ENCODE measurements at places on chromosomes 2 and 18.

DNA sequence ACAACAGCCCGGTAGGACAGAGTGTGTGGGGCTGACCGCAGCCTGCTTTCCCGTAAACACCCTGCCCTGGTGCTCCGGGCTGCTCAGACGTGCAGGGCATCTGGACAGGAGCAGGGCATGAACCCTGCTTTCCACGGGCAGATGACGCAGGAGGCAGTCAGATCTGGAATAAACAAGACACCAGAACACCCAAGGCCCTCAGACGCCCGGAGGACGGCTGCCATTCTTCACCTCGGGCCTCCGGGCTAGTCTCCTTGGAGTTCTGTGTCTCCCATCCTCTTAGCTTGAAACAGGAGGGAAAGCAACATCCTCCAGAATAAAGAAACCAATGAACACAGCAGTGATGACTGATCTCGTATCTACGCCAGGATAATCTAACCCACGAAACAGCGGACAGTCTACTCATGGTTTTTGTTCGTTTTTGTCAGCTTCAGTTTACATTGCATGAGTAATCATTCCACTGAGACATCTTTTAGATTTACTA is 7.3 kb downstream of the PXDN start:
- no peak for DNase-seq

DNA sequence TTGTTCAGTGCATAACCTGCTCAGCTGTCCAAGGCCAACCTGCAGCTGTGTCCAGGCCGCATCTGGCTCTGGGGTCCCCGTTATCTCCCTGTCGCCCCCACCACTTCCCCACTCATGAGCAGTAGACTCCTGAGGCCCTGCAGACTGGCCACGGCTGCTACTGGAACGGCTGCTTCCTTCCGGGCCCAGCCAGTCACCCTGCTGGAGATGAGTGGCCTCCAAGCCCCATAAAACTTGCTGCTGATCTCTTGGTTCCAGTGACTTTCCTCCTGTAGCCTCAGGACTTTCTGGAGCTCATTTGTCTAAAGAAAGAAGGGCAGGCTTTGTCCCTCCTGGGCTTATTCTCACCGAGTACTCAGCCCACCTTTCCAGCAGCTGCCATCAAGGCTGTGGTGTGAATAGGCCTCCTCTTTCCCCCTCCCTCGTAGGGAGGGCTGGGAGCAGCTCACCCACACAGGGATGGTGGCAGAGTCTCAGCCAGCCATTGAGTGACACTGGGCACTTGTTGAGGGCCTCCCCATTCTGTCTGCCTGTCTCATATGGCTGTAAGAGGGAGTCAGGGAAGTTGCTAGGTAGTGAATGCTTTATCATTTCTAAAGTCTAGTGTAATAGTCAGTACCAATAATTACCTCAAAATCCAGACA is 257.3 kb downstream of the MYCN start:
- no peak for DNase-seq

DNA sequence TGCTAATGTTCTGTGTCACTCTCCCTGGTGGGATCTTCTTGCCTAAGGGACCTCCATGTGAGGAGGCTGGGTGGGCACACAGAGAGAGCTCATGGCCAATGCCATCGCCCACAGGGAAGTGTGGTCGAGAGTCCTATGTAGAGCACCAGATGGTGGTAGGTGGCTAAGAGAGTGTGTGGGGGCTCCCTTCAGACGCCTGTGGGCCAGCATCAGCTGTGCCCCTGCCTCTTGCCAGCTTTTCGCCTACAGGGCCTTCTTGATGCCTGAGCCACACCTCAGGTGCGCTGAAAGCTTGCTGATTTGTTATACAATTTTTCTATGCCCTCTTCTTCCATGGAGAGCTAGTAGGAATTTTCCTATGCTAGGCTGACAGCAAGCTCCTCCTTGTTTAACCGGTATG is 38.3 kb downstream of the LRRTM1 start:
- no peak for DNase-seq

- no peak for DNase-seq
Measured at GRCh38 chr2:108970369-108970768, 18.7 kb downstream of the EDAR start.

DNA sequence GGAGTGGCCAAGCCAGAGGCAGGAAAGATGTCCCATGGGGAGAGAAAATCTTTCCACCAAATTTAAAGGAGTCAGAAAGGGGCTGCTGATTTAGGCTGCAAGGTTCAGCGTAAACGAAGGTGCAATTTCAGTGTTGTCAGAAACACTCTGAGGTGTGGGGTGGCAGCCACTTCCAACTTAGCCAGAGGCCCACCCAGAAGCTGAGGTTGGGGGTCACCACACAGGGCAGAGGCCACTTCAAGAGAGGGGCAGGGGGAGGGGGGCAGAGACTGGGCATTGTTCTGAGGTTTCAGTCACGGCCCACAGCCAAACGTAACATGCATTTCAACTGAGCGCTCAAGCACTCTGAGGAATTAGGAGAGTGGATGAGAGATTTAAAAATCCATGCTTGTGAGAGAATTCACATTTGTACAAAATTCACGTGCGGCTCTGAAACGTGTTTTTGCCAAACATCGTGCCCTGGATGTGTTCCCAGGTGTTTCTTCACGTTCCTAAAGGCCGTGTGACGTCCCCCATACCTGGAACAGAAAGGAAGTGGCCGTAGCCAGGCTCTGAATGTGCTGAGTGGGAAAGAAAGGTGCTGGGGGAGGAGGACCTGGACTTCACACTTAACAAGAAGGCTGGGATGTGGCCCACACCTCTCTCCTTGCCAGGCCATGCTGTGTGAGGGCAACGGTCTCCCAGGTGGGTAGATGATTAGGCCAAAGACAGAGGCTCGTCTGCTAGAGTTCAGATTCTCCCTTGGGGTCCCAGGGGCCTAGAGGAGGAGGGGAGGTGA is 19.5 kb upstream of the BOK start:
- no peak for DNase-seq

DNA sequence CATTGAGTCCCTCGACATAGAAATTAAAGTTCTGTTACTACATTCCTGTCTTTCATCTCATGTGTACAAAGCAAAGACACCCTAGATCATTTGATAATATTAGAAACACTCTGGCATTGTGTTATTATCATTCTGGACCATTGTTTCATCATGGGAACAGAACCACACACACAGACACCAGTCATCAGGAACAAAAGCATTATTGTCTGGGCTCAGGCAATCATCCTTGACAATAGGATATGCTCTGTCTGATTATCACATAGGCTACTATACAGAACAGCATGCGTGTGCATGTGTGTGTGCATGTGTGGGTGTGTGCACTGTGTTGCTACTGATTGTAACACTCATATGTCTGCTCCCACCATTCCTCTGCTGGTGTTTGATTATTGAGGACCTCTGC is 242.5 kb downstream of the SH3BP4 start:
- DNase-seq, result no peak

GRCh38 chr2:37500031-37500430 is 155.6 kb downstream of the QPCT start:
- DNase-seq, result no peak

GRCh38 chr2:152050341-152050740 is 48.5 kb downstream of the CACNB4 start:
- DNase-seq, result no peak

DNA sequence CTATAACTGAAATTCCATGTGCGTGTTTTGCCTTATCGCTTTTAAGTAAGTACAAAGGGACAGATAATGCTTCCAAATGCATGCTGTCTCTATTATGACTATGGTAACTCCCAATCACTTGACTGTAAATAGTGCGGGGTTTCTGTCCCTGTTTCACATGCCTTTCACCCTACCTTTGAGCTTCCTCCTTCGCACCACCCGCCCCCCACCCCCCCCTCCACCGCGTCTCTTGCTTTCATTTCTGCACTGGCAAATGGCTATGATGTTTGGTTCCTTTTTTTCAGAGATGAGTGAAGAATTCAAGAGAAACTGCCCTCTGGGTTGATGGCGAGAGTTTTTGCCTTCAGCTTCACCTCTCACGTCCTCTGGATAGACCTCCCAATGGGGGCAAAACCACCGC is 25.0 kb upstream of the SPP2 start:
- DNase-seq, result no peak

DNA sequence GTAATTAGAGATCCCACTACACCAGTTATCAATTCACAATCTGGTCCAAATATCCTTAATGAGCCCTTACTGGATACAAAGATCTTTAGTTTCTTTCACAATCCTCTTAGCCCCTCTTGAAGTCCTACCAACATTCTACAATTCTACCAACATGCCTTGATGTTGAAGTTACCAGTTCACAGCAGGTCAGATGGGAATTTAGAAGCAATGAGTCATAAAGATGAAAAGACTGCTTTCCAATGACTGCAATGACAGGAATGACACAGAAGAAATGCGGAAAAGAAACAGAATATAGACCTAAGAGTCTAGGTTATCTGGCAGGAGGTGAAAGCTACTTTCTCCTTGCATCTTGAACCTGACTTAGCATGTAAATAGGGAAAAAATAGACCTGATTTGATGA is 24.5 kb downstream of the RTTN start:
- DNase-seq, result no peak

DNA sequence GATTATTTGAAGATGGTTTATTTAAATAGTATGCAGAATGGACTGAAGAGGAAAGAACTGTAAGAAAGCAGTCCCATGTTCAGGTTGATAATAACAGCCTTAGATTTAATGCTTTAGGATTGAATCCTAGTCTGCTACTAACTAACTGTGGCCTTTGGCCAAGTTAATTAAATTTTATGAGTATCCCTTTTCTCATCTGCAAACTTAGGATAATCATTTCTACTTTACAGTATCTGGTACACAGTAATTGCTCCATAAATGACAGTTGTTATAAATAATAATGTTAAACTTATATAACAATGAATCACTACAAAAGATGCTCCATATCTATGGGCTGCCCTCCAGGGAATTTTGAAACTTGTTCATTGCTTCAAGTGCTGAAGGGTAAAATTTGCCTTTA is 41.0 kb downstream of the FAP start:
- DNase-seq, result no peak

DNA sequence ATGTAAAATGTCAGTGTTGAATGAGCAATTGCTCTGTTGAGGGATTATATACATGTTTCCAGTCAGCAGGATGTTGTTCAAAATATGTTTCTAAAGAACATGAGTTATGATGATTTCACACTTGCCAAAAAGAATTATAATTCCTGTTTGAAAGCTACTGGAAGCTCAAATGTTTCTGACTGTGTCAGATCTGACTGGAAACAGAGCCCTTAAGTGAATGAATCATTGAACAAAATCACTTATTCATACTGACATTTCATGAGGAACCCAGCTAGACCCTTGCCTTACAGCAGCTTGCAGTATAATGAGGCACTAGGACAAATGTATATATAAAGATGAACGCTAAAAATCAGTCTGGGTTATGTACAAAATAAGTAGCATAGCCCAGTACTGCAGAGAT is 35.4 kb upstream of the ITGAV start:
- no peak for DNase-seq

DNA sequence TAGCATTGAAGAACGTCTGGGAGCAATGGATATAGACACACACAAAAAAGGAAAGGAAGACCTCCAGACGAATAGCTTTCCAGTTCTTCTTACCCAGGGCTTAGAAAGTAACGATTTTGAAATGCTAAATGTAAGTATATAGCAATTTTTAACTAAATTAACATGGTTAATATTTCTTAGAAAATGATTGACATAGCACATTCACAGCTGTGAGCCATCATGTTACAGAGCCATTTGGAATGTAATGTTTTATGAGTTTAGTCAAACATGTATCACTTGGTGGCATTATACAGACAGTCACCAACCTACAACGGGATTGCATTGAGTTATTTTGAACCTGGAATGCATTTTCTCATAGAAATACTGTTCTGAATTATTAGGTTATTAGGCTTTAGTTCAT is 35.1 kb downstream of the WDR43 start:
- no peak for DNase-seq

DNA sequence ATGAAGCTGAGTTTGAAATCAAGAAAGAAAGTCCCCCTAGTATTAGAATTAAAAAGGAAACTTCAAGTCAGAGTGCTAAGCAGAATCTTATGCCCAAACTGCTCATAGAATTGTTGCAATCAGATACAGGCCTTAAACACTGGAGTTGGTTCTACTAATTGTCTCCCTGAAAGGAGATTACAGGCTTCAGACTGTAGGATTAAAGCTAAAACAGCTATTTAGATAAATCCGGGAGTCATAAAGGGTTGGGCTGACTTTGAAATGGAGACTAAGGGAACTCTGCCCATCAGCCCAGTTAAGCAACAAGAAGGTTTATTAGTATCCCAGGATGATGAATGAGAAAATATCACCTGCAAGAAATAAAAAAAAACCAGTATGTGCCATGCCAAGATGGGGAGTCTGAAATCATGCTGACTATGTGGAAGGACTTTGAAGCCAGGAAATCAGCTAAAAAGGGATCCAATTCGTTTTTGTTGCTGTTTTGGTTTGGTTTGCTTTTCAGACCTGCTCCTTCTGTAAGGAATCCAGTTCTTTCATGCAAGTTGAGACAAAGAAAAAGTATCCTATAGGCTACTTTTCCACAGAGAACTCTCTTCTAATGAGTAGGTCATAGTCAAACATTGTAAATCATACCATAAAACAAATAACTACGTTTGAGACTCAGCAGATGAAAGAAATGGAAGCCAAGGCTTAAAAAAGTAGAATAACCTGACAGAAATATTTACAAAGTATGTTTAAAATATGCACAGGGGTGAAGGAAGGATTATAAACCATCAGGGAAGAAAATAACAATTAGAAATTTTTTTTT is 37.6 kb upstream of the MSTN start:
- DNase-seq, result no peak

DNA sequence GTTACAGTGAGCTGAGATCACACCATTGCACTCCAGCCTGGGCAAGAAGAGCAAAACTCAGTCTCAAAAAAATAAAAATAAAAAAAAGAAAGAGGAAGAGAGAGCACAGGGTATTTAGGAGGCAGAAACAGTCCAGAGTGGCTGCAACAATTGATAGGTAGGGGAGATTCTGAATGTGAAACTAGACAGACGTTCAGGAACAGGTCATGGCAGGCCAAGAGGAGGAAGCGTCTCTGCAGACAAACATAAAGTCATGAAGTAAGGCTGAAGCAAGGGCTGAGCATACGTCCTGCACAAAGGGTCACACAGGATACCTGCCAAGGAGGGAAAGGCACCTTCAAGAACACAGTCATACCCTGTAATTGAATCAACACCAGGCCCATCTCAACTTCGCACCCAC is 64.1 kb upstream of the ZNF532 start:
- DNase-seq, result no peak

DNA sequence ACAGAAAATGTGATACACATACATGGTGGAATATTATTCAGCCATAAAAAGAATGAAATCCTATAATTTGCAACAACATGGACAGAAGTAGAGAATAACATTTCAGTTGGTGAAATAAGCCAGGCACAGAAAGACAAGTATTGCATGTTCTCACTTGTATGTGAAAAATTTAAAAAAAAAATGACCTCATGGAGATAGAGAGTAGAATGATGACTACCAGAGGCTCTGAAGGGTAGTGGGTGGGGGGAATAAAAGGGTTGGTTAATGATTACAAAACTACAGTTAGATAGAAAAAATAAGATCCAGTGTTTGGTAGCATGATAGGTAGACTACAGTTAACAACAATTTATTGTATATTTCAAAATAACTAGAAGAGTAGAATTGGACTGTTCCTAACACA is 24.5 kb downstream of the PRKD3 start:
- DNase-seq, result no peak
